ENCODE measurements at places on chromosomes 4 and X. TPM values are rescaled to one million over a fixed set of nuclear protein-coding genes. Genes with fewer than 3 reads are reported as not detected.

GRCh38 chrX:121579016-121579760, 531.8 kb downstream of the GLUD2 start:
- no peak for DNase-seq
- no peak overlapping the region for H3K27ac ChIP-seq
- no peaks in the 10 kb centered on the region for H3K27me3 ChIP-seq
- H3K4me3 ChIP-seq: no peak overlapping the region

DNA sequence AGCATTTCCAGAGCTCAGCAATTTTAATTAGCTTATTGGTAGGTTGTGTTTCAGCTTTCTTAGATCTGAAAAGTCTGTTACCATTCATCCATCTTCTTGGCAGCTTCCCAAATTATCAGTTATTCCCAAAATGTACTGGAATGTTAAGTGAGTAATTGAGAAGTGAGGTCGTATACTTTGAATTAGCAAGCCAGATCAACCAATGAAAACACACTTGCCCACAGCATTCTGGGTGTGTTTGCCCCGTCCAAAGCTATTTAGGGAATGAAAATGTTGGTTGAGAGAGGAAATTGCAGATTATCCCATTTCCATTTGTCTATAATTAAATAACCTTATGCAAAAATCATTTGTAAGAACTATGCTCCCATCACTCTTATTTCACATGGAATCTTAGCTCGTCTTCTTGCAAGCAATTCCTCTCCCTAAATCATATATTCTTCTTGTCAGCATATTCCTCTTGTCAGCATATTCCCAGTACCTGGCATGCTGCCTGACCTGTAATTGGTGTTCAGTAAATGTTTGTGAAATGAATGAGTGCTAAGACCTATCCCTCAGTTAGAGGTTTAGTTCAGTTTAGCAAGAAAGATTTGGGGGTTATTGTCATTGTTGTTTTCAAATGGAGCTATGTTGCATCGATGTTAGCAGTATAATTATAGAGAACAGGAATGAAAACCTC, 23.3 kb upstream of the ANTXR2 start:
- no peaks in the 10 kb centered on the region for H3K36me3 ChIP-seq
- H3K27ac ChIP-seq: no peak overlapping the region
- H3K27me3 ChIP-seq: peaks cover 3% of the 10 kb centered on the region
- no peak overlapping the region for H3K4me3 ChIP-seq

PCSK1N gene
- total RNA-seq: 42.8 TPM

ABLIM2 gene
- total RNA-seq: 2.7 TPM

GRCh38 chrX:105221374-105221773, 880 bp upstream of the TEX13A start:
- no peak overlapping the region for H3K4me3 ChIP-seq
- H3K4me1 ChIP-seq: no peaks in the 10 kb centered on the region
- no peak overlapping the region for H3K27ac ChIP-seq

DNA sequence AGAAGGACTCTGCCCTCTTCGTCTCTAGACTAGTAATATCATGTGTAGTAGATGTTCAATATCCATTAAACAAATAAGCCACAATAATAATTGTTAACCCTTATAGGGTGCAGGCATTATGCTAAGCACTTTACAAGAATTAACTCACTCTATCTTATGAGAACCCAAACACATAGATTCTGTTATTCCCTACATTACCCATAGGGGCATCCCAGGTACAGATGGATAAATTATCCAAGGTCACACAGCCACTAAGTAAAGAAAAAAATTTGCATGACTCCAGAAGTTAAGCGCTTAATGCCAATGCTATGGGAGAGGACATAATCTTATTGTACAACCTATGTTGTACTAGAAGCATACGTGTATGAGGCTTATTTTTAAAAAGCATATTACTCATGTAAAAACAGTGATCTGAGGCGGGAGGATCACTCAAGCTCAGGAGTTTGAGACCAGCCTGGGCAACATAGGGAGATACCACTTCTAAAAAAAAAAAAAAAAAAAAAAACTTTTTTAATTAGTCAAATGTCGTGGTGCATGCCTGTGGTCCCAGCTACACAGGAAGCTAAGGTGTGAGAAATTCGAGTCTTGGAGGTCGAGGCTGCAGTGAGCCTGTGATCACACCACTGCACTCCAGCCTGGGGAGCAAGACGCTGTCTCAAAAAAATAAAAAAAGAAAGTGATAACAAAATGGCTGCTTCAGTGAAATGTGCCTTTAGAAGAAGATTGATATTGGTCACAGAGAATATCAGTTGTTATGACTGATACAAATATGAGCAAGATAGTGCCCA, 13.6 kb downstream of the LDB2 start:
- H3K27me3 ChIP-seq: no peaks in the 10 kb centered on the region
- H3K4me1 ChIP-seq: no peaks in the 10 kb centered on the region
- H3K4me3 ChIP-seq: no peak overlapping the region
- H3K36me3 ChIP-seq: no peaks in the 10 kb centered on the region

DNA sequence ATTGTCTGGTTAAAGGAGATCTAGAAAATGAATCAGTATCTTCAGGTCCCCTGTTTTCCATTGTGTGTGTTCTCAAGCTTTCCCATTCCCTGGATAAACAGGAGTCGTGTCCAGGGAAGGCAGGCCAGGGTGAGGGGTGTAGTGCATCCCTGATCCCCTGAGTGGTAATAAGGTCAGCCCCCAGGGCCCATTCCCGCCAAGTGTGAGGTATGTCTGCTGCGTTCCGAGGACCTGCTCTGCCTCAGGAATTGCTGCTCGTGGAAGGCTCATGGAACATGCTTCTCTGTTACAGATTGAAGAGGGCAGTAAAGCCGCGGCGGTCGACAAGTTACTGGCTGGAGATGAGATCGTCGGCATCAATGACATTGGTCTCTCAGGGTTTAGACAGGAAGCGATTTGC, 87.1 kb downstream of the SHROOM2 start:
- H3K4me3 ChIP-seq: no peak overlapping the region
- H3K36me3 ChIP-seq: peaks cover 11% of the 10 kb centered on the region
- H3K4me1 ChIP-seq: peaks cover 15% of the 10 kb centered on the region
- no peak for DNase-seq
- no peaks in the 10 kb centered on the region for H3K27me3 ChIP-seq

DNA sequence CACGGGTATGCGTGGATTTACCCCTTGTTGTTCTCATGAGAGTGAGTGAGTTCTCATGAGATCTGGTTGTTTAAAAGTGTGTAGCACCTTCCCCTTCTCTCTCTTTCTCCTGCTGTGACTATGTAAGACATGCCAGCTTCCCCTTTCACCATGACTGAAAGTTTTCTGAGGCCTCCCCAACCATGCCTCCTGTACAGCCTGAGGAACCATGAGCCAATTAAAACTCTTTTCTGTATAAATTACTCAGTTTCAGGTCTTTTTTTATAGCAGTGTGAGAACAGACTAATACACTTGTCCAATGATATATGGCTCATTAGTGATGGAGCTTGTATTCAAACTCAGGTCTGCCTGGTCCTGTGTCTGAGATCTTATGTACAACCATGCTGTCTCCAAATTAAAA, 28.5 kb upstream of the RTL3 start:
- no peaks in the 10 kb centered on the region for H3K27me3 ChIP-seq
- no peak overlapping the region for H3K4me3 ChIP-seq
- H3K4me1 ChIP-seq: no peaks in the 10 kb centered on the region
- no peak overlapping the region for H3K27ac ChIP-seq
- DNase-seq: no peak

DNA sequence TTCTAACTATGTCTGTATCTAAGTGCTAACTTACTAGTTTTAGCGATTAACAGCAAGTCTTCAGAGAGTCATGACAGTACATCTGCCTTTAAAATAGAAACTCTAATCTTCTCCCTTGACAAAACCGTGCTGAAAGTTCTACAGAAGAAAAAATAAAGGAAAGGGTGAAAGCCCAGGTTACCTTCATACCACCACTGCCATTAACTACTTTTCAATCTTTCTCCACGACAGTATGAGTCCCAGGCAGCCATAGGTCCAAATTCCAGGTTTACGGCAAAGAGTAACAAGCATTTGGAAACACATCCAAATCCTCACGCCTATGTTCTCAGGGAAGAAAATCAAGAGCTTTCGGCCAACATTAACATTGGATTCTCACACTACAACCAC, 12.4 kb upstream of the ZCCHC13 start:
- no peaks in the 10 kb centered on the region for H3K27me3 ChIP-seq
- H3K36me3 ChIP-seq: no peaks in the 10 kb centered on the region
- peak overlapping the region; percentile 86 for H3K4me3 ChIP-seq
- peaks cover 12% of the 10 kb centered on the region for H3K4me1 ChIP-seq

C4orf51 gene
- total RNA-seq: not detected

- DNase-seq: no peak
- H3K4me3 ChIP-seq: no peak overlapping the region
- H3K27ac ChIP-seq: no peak overlapping the region
- H3K36me3 ChIP-seq: peaks cover 2% of the 10 kb centered on the region
- no peaks in the 10 kb centered on the region for H3K27me3 ChIP-seq
- H3K4me1 ChIP-seq: peaks cover 6% of the 10 kb centered on the region
These were observed 153.4 kb downstream of the ARX start for GRCh38 chrX:24862343-24862742.

ADH1B gene
- total RNA-seq: not detected

- no peak overlapping the region for H3K27ac ChIP-seq
- peaks cover 52% of the 10 kb centered on the region for H3K27me3 ChIP-seq
- H3K4me3 ChIP-seq: no peak overlapping the region
These were observed 43.7 kb downstream of the OTOP1 start for GRCh38 chr4:4182835-4183568.

ARMCX4 gene
- total RNA-seq: 29.0 TPM

GRCh38 chr4:52643785-52644244, 15.3 kb downstream of the USP46 start:
- peak; percentile 38 for DNase-seq
- no peaks in the 10 kb centered on the region for H3K27me3 ChIP-seq
- H3K4me1 ChIP-seq: peaks cover 37% of the 10 kb centered on the region
- H3K36me3 ChIP-seq: no peaks in the 10 kb centered on the region

DNA sequence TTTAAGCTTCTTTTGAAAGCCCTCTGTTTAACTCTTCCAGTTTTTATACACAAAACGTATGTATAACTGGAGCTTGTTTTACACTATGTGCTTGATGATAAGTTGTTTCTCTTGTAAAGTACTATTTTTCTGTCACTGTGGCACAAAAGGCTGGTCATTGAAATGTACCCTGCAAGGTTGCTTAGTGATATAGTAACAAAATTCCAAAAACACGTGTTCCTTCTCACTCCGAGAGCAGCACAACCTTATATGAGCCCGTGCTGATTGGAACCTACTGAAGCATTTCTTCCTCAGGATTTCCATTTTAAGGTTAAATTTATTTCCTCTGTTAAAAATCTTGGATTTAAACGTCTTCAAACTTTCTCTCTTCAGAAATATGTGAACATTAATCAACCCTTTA, 772.9 kb upstream of the TENM3 start:
- no peak for DNase-seq
- H3K4me3 ChIP-seq: no peak overlapping the region
- no peaks in the 10 kb centered on the region for H3K36me3 ChIP-seq
- H3K27me3 ChIP-seq: no peaks in the 10 kb centered on the region

Measured in mesothelial cell of epicardium (in vitro differentiated cells).